ENCODE measurements at places on chromosomes 4 and X.

DNA sequence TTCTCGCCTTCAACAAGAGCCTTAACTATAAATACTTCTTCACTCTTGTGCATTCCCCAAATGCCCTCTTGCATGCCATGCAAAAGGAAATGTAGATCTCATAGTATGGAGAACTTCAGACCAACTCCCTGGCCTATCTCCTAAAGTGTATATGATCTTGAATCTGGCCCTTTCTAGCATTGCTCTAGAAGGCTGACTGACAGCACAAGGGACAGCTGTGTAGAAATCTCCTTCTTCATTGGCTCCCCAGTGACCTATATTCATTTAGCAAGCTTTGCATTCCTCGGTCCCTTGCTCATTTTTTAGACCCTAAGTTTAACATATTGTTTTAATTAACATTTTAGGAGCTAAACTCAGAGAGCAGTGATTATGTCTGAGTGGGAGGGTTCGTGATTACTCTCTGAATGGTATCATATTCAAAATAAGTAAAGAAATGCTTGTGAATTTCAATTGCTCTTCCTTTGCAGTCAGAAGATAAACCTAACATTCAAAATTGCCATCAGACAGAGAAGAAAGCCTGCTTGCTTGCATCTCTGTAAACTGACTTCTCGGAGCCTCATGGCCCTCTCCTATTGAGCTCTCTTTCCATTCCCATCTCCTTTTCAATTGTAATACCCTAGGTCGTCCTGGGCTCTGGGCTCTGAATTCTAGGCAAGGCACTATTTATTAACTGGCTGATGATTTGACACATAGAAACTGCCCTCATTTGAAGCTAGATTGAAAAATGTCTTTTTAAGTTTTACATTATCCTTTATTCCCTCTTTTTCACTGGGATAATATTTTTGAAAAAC, 120.3 kb upstream of the PRKG2 start:
- DNase-seq: no peak

- DNase-seq: no peak
These were observed 195.7 kb upstream of the GK2 start for GRCh38 chr4:79603681-79604080.

DNA sequence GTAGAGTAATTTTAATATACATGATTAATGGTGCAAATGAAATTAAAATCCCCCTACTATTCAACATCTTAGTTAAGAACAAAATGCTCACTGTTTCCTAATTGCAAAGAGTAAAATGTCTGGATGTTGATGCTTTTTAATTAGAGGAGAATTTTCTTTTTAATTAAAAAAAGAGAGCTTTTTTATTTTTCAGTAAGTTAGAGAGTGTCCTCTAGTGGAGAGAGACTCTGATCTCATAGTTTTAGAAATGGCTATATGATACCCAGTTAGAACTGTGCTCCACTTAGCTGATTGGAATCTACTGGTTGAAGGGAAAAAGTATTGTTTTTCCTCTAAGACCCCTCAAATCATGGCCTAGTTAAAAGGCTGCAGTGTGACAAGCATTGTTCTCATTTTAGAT, 312.0 kb upstream of the MAGEB2 start:
- no peak for DNase-seq

- no peak for DNase-seq
These were observed 46.2 kb upstream of the BCOR start for GRCh38 chrX:40143987-40144386.

GRCh38 chrX:153993079-153993478, 20.5 kb downstream of the TMEM187 start:
- DNase-seq: no peak

GRCh38 chr4:143668930-143669552, 31.4 kb downstream of the FREM3 start:
- DNase-seq: no peak

DNA sequence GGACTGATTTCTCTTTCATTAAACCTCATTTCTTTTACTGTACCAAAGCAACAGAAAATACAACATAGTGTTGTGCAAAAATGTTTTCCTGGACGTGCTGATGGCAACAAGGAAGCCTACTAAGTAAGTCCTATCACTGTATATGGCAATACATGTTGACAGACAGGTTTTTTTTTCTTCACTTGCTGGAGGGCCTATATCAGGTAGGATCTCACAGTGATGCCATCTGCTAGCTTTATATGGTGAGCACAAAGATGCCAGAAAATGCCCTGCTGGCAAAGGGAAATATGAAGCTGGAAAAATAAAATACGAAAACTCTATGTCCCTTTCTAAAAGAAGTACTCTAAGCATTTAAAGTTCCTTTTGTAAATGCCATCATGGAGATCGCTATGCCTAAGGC, 119.0 kb upstream of the PDLIM3 start:
- DNase-seq: no peak

GRCh38 chr4:186260504-186261448, 5.2 kb upstream of the F11 start:
- no peak for DNase-seq

- no peak for DNase-seq
These were observed 253.2 kb downstream of the PDHA2 start for GRCh38 chr4:96093057-96093456.

DNA sequence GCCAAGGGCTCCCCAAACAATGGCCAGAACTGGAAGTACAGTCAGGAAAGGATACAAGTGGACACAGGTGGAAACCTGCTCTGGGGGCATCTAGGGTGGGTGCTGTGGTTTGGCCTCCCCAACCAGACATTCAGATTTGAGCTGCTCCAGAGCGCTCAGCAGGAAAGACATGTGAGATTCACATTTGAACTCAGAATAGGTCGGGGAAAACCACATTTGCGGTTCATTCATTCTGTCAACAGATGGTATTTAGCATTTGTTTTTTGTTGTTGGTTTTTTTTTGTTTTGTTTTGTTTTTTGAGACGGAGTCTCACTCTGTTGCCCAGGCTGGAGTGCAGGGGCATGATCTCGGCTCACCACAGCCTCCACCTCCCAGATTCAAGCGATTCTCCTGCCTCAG, 44.0 kb downstream of the STEEP1 start:
- DNase-seq: no peak

GRCh38 chr4:43990551-43990950, 458.1 kb downstream of the KCTD8 start:
- DNase-seq: no peak

DNA sequence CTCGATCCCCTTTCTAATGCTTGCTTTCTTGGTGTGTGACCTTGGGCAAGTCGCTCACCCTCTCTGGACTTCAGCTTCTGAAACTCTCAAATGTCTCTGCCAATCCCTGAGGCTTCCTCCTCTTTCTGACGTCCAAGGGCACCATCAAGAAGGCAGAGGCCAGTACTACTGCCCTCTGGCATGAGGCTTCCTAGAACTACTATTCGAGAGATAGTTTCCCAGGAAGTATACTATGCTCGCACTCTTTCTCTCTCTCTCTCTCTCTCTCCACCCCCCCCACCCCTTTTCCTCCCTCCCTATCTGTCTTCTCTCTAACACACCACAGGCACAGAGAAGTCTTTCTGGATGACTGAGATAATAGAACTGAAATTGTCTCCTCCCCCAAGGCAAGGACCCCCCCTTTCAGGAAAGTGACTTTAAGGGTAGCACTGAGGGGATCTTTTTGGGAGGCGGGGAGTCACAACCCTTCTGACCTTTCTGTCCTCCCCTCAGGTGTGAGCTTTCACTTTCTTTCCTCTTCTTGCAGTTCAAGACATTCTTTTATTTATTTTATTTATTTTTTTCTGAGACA, 20.0 kb upstream of the BCOR start:
- no peak for DNase-seq

DNA sequence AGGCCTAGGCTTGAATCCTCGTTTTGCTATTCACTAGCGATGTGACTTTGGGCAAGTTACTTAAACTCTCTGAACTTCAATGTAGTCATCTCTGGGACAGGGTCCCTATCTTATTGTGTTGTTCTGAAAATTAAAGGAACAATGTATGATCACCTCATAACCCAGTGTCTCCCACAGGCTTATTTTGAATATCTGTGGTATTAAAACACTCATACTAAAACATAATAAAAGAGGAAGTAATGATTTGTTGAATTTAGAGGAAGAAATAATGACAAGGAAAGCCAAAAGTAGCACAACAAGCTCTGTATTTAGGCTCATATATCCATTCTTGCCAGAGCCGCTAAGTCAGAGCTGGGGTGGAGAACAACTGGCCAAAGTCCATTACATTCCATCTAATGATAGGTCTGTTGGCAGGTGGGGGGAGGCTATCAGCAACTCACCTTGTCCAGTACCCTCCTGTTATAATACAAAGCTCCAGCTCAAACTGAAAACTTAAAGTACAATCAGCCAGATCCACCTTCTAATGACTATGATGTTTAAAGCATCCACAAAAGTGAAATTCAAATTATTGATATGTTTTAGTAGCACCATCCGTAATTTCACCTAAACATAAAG, 64.5 kb upstream of the LSM6 start:
- DNase-seq: no peak

DNA sequence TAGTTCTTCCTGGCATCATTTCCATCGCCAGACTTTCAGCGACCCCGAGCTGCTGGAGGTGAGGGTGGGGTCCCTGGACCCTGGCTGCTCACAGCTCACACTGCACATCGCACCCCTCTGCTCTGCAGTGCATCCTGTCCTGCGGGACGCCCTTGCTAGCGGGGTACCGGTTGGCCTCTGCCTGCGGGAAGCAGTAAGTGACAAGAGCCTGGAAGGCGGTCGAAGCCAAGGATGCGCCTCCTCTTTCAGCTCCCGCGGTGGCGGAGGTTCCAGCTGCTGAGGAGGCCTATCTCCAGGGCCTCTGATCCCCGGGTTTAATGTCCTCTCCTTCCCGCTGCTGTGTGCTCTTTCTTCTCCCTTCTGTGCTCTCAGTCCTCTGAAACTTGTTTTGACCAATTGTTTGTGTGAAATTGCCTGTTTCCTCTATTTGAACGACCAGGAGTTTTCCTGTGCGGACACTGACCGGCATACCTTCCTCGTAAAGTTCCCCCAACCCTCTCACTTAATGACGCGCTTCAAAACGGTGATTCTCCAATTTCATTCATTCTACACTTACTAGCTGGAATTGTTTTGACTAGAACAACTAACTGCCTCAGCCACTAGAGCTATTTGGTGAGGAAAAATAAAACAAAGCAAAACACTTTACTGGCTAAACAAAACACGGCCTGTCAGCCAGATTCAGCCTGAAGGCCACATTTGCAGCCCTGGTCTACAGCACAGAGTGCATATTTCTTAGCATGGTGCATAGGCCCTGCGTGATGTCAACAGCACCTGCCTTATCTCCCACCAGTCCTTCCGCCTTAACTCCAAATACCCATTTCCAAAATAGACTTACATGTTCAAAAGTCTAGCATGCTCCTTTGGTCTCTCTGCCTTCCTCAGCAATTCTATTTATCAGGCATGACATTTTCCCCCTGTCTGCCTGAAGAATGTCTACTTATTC, 28.0 kb downstream of the MGAT4D start:
- DNase-seq: no peak

- DNase-seq: no peak
These were observed 37.3 kb downstream of the WDR1 start for GRCh38 chr4:10079256-10079655.

DNA sequence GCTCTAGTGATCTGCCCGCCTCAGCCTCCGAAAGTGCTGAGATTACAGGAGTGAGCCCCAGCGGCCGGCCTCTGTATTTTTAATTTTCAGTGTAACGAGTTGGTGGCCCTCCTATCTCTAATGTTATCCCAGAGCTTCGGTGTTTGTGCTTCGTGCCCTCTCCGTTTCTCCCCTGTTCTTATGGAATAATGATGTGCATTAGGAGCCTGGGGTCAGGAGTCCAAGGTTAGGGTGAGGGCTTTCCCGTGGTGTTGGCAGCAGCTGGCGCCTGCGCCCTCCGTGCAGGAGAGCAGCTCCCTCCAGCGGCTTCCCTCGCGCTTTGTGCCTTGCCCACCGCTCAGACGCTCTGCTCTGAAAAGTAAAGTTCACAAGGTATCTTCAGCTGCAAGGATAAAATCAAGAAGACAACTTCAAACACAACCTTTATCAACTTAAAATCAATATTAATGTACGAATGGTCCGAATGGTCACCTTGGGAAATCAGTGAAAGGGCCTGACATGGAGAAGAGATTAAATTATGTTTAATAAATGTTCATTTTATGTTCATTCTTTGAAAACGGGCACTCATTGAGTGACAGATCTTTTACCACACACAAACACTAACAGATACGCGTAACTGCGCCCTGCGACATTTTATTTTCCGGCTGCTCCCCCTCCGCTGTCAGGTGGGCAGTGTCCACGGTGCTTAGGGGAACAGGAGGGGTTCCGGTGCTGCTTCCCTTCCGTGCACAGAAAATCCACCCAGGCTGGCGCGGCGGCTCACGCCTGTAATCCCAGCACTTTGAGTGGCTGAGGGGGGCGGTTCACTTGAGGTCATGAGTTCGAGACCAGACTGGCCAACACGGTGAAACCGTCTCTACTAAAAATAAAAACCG, 62.4 kb downstream of the TRAPPC11 start:
- no peak for DNase-seq

GRCh38 chr4:155758481-155759371, at the start of gene GUCY1B1:
Gene GUCY1B1, plus strand, starts transcription at chr4:155759021. Its CDS starts 120 bp downstream, at chr4:155759141.
- no peak for DNase-seq

GRCh38 chr4:155724731-155725130, 34.1 kb upstream of the GUCY1B1 start:
- no peak for DNase-seq

DNA sequence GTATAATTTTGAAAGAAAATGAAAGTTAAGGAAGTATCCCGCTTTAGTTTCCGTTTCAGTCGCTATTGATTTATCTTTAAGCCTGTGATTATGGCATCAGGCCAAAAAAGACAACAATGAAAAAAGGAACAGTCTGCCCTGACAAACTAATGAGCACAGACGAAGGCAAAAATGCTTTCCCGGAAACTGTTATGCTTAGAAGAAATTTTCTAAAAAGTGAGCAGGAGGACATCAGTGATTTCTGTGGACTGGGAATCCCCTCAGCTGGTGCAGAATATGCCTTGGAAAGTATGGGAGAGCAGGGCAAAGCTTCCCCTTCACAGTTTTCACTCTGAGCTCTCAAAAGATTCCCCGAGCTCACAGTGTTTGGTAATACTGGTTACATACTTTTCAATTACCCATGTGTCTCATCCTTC, 5.1 kb upstream of the CXCL10 start:
- no peak for DNase-seq

- DNase-seq: no peak
These were observed 26.0 kb upstream of the ANXA3 start for GRCh38 chr4:78525559-78525958.

- DNase-seq: no peak
These were observed 711.4 kb upstream of the GALNTL6 start for GRCh38 chr4:171101845-171102244.

- DNase-seq: no peak
These were observed 10.9 kb upstream of the TMPRSS11D start for GRCh38 chr4:67894659-67895058.

- DNase-seq: no peak
These were observed 525.0 kb upstream of the SPANXN1 start for GRCh38 chrX:144722307-144722706.

GRCh38 chr4:20288047-20288650, 36.4 kb downstream of the SLIT2 start:
- DNase-seq: no peak

GRCh38 chr4:22532896-22533295, 17.0 kb upstream of the ADGRA3 start:
- DNase-seq: no peak

DNA sequence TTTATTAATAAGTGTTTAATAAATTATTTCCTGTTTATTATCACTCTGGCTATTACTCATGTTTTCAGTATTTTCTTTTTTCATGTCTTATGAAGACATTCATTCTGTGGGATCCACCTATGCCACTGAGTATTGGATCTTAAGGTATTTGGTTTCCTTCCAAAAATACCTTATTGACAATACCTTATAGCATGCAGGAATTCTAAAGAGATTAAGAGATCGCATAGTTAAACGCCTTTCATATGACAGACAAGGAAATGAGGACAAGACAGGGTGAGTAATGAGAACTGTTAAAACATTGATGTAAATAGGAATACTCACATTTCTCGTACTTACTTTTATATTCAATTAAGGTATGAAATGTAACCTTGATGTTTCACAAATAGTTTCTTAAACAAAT, 38.2 kb upstream of the TMPRSS11B start:
- no peak for DNase-seq

All from NCI-H2081 treated with DMSO at 0.1 percent for 48 hours (cell line).